ENCODE measurements at places on chromosomes 12 and 14. TPM values are rescaled to one million over a fixed set of nuclear protein-coding genes. Genes with fewer than 3 reads are reported as not detected.

- H3K27ac ChIP-seq = no peak overlapping the region
- H3K36me3 ChIP-seq = no peaks in the 10 kb centered on the region
- no peaks in the 10 kb centered on the region for H3K4me1 ChIP-seq
- DNase-seq = no peak
- H3K27me3 ChIP-seq = peaks cover 8% of the 10 kb centered on the region
Observed at GRCh38 chr12:110785240-110785639, 42.5 kb upstream of the PPP1CC start.

GRCh38 chr12:92506460-92506859 is 196.3 kb upstream of the PLEKHG7 start:
- H3K36me3 ChIP-seq = peaks cover 6% of the 10 kb centered on the region
- peak overlapping the region; percentile 62 for H3K27ac ChIP-seq
- peak overlapping the region; percentile 15 for H3K4me3 ChIP-seq

- H3K27me3 ChIP-seq = no peaks in the 10 kb centered on the region
- DNase-seq = peak; percentile 12
- H3K4me3 ChIP-seq = no peak overlapping the region
- H3K36me3 ChIP-seq = peaks cover 18% of the 10 kb centered on the region
Observed at GRCh38 chr12:70576341-70577282, 60.6 kb downstream of the PTPRB start.

The LGR5 gene
- total RNA-seq = 0.10 TPM

DNA sequence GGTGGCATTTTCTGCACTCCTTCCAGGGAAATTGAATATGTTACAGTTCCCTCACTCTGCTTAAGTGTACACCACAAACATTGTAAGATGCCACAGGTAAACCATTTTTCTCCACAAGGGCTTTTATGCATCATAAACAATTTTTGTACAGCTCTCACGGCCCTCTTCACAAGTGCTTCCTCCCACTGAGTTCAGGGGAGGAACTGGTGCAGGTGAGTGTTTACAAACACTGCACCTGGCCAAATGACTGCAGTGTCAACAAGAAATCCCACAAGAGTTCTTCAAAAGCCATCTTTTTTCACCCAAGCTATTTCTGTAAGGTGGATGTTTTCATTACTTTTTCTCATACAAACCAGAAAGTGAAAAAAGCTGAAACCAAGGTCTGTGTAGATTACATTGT is 973.2 kb downstream of the AACS start:
- no peaks in the 10 kb centered on the region for H3K27me3 ChIP-seq
- H3K4me1 ChIP-seq = peaks cover 42% of the 10 kb centered on the region
- no peak for DNase-seq
- H3K36me3 ChIP-seq = peaks cover 44% of the 10 kb centered on the region
- H3K27ac ChIP-seq = no peak overlapping the region

DNA sequence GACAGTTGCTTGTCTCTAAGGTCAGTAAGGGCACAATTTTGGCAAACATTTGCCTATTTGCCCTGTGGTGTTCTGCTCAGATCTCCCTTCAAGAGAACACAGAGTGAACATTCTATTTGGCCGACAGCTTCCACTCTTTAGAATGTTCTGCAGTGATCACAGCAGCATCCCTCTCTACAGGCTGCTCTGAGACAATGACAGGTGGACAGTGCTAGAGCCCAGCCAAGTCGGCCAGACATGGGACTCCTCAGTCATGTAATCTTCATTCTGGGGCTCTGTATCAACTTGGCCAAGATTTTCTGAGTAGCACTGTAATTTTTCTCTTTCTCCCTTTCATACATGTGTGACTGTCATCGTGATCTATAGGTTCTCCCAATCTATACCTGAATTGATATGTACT is 34.8 kb downstream of the TIMELESS start:
- H3K4me1 ChIP-seq = no peaks in the 10 kb centered on the region
- H3K4me3 ChIP-seq = no peak overlapping the region
- peaks cover 27% of the 10 kb centered on the region for H3K36me3 ChIP-seq
- no peak overlapping the region for H3K27ac ChIP-seq
- DNase-seq = no peak

GRCh38 chr12:12538535-12538934 is 24.1 kb downstream of the DUSP16 start:
- H3K27me3 ChIP-seq = no peaks in the 10 kb centered on the region
- DNase-seq = no peak
- no peak overlapping the region for H3K27ac ChIP-seq
- H3K36me3 ChIP-seq = no peaks in the 10 kb centered on the region

GRCh38 chr14:75703467-75703866 is 42.4 kb downstream of the TTLL5 start:
- H3K36me3 ChIP-seq = no peaks in the 10 kb centered on the region
- H3K27ac ChIP-seq = no peak overlapping the region
- DNase-seq = no peak
- no peaks in the 10 kb centered on the region for H3K4me1 ChIP-seq

- H3K4me1 ChIP-seq = no peaks in the 10 kb centered on the region
- DNase-seq = no peak
- H3K27ac ChIP-seq = no peak overlapping the region
Observed at GRCh38 chr14:98754343-98755020, 517.5 kb downstream of the BCL11B start.

- H3K4me3 ChIP-seq = no peak overlapping the region
- DNase-seq = no peak
Observed at GRCh38 chr14:51119411-51120051, 24.6 kb upstream of the TRIM9 start.

DNA sequence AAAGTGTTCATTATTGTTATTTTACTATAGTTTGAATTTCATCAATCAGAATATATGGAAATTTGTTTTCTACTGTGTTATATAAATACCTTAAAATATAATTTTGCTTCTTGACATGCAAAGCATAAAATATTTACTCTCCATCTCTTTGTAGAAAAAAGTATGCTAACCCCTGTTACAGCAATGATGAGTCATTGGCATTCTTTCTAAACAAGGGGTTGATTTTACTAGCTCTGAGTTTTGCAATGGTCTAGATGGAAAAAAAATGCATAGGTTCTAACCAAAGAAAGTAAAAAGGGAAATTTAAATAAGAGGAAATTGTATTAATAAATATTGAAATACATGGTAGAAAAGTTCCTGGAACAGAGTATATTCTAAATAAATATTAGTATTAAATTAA is 990.2 kb upstream of the ATXN7L3B start:
- H3K27ac ChIP-seq = no peak overlapping the region
- H3K4me3 ChIP-seq = no peak overlapping the region
- no peaks in the 10 kb centered on the region for H3K27me3 ChIP-seq
- no peak for DNase-seq
- no peaks in the 10 kb centered on the region for H3K4me1 ChIP-seq
- H3K36me3 ChIP-seq = no peaks in the 10 kb centered on the region

DNA sequence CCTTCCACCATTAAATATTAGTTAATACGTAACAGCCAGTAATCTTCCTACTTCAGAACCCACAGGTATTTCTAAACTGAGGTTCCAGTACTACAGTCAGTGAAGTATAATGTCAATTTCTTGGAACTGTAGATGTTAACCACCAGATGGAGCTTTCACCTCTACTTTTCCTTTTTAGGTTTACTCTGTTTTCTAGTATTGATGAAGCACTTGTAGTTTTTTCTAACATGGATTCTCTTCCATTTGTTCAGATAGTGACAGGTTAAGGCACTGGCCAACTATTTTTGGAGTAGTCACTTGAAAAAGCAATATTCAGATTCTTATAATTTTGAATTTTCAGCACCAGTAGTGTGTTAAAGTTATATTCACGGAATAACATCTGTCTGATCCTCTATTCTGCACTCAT is 4.6 kb upstream of the SEC23A start:
- H3K27me3 ChIP-seq = no peaks in the 10 kb centered on the region
- no peak overlapping the region for H3K27ac ChIP-seq
- peaks cover 9% of the 10 kb centered on the region for H3K4me1 ChIP-seq

- no peak overlapping the region for H3K4me3 ChIP-seq
- H3K36me3 ChIP-seq = no peaks in the 10 kb centered on the region
- no peak for DNase-seq
- H3K27me3 ChIP-seq = no peaks in the 10 kb centered on the region
- no peaks in the 10 kb centered on the region for H3K4me1 ChIP-seq
Observed at GRCh38 chr12:46763230-46763629, 62.6 kb downstream of the SLC38A4 start.

The POTEM gene
- not detected for total RNA-seq

The WNT1 gene
- total RNA-seq = not detected

DNA sequence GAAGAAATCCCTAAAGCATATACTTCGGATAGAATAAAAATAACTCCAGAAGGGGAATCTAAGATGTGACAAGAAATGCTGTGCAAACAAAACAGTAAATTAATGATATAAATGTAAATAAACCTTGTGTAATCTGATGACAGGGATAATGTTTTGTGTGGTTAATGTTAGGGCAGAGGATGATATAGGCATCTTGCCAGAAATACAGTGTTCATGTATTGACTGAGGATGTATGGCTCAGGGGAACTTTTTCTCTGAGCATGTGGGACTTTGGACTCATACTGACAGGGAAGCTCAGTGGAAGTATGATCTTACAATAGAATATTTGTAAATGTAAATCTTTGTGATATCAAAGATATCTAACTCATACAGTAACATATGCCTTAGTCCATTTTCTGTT is 420.2 kb downstream of the TMTC2 start:
- no peaks in the 10 kb centered on the region for H3K27me3 ChIP-seq
- H3K4me3 ChIP-seq = no peak overlapping the region
- DNase-seq = no peak
- H3K36me3 ChIP-seq = no peaks in the 10 kb centered on the region
- no peaks in the 10 kb centered on the region for H3K4me1 ChIP-seq
- H3K27ac ChIP-seq = no peak overlapping the region

The TEX52 gene
- total RNA-seq = not detected

DNA sequence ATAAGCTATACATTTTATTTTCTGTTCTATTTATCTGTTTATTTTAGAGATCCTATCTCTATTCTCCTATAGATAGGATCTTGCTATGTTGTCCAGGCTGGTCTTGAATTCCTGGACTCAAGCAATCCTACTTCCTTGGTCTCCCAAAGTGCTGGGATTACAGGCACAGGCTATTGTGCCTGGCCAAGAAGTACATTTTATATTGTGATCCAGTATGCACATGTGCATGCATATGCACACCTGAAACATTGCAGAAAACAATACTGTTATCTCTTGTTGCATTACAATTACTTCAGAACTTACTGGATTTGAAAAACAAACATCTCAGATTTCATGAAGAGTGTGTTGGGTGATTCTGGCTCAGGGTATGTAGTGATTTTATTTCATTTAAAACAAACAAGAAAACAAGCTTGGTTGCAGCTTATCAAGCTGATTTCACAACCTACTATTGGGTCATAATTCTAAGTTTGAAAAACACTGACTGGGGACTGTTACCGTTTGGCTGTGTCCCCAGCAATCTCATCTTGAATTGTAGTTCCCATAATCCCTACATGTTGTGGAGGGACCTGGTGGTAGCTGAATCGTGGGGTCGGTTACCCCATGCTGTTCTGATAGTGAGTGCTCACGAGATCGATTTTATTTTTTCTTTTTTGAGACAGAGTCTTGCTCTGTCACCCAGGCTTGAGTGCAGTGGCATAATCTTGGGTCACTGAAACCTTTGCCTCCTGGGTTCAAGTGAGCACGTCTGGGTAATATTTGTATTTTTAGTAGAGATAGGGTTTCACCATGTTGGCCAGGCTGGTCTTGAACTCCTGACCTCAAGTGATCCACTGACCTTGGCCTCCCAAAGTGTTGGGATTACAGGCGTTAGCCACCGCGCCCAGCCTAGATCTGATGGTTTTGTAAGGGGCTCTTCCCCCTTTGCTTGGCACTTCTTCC is 31.3 kb downstream of the ERC1 start:
- H3K27me3 ChIP-seq = no peaks in the 10 kb centered on the region
- DNase-seq = no peak
- no peak overlapping the region for H3K27ac ChIP-seq
- no peaks in the 10 kb centered on the region for H3K4me1 ChIP-seq
- H3K36me3 ChIP-seq = no peaks in the 10 kb centered on the region

- no peak overlapping the region for H3K4me3 ChIP-seq
- H3K4me1 ChIP-seq = no peaks in the 10 kb centered on the region
- no peaks in the 10 kb centered on the region for H3K27me3 ChIP-seq
- H3K27ac ChIP-seq = no peak overlapping the region
Observed at GRCh38 chr14:59376686-59377085, 88.5 kb downstream of the GPR135 start.

- H3K27ac ChIP-seq = no peak overlapping the region
- H3K36me3 ChIP-seq = no peaks in the 10 kb centered on the region
- no peaks in the 10 kb centered on the region for H3K4me1 ChIP-seq
- no peak for DNase-seq
- H3K27me3 ChIP-seq = no peaks in the 10 kb centered on the region
Observed at GRCh38 chr14:100004392-100004791, 60.8 kb upstream of the EVL start.

DNA sequence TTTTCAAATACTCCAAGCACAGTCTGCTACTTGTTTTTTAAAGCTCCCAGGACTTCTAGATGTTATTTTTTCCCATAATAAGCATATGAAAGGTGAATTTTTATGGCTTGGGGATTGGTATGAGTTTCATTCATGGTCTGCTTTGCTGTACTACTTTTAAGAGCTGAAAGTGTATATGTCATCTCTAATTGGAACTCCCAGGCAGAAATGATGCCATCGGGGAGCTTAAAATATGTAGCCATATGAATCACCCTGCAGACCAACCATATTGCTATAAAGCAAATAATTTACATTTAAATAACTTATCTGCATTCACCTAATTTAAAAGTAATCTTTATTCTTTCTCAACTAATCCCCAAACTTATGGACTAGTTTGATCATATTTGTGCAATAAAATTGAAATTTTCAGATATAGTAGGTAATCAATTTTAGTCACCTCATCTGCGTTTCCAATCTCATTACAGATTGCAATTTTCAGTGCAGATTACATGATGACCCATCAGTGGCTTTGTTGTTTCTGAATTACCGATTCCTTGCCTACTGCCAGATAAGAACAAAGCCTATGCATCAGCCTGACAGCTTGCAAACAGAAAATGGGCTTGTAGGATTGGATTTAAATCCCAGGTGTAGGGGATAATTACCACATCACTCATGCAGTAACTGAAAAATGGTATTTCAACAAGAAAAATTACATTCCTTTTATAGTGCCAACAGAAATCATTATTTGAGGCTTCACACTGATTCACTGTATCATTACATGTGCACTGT is 689.4 kb downstream of the NOVA1 start:
- no peaks in the 10 kb centered on the region for H3K36me3 ChIP-seq
- H3K4me1 ChIP-seq = no peaks in the 10 kb centered on the region
- H3K4me3 ChIP-seq = no peak overlapping the region
- no peaks in the 10 kb centered on the region for H3K27me3 ChIP-seq
- H3K27ac ChIP-seq = no peak overlapping the region
- no peak for DNase-seq

The GALNT8 gene
- total RNA-seq = not detected

GRCh38 chr12:122195405-122195804 is 8.1 kb upstream of the B3GNT4 start:
- H3K27me3 ChIP-seq = peaks cover 56% of the 10 kb centered on the region
- peaks cover 12% of the 10 kb centered on the region for H3K36me3 ChIP-seq
- H3K27ac ChIP-seq = no peak overlapping the region
- DNase-seq = no peak
- H3K4me3 ChIP-seq = no peak overlapping the region

GRCh38 chr12:124361074-124361970 is 66.4 kb downstream of the RFLNA start:
- no peaks in the 10 kb centered on the region for H3K4me1 ChIP-seq
- peaks cover 60% of the 10 kb centered on the region for H3K36me3 ChIP-seq
- H3K4me3 ChIP-seq = no peak overlapping the region

- H3K4me1 ChIP-seq = no peaks in the 10 kb centered on the region
- no peak overlapping the region for H3K27ac ChIP-seq
- no peak overlapping the region for H3K4me3 ChIP-seq
- H3K36me3 ChIP-seq = no peaks in the 10 kb centered on the region
Observed at GRCh38 chr12:84641940-84642545, 270.6 kb downstream of the SLC6A15 start.
